Activated B cell treated with CpG ODN at 0.5 μM for 24 hours (primary cell): ENCODE measurements at places on chromosomes 12 and 14. TPM values are rescaled to one million over a fixed set of nuclear protein-coding genes. Genes with fewer than 3 reads are reported as not detected.

GALNT8 gene
- 1.4 and 1.5 TPM in 2 replicates for total RNA-seq

SIX6 gene
- total RNA-seq: not detected in 2 replicates

- DNase-seq: no peak
- no peak overlapping the region for H3K4me3 ChIP-seq
- H3K4me1 ChIP-seq: peaks cover 36% of the 10 kb centered on the region
- no peaks in the 10 kb centered on the region for H3K27me3 ChIP-seq
These were observed 104.1 kb downstream of the LGMN start for GRCh38 chr14:92644171-92644969.

DNA sequence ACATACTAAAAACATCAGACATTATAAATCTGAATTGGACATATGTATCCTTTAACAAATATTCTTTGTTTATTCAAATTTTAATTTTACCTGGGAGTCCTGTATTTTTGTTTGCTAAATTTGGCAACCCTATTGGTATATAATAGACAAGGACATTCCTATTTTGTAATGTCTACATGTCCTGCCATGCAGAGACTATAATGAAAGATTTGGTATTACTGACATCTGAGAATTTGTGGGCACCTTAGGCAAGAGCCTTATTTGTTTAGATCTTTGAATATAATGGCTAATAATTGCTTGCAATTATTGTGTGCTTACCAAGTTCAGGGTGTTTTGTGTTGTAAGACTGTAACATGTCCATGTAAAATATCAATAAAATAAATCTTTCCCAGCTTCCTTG is 334.4 kb downstream of the KCNH5 start:
- H3K36me3 ChIP-seq: no peaks in the 10 kb centered on the region
- DNase-seq: no peak
- H3K4me1 ChIP-seq: no peaks in the 10 kb centered on the region
- H3K27me3 ChIP-seq: no peaks in the 10 kb centered on the region
- no peak overlapping the region for H3K27ac ChIP-seq
- H3K4me3 ChIP-seq: no peak overlapping the region

TOMM20L gene
- 0.37 TPM in 1 of 2 replicates, not detected in the other for total RNA-seq

CCDC198 gene
- not detected in 2 replicates for total RNA-seq

FAM181A gene
- not detected in 2 replicates for total RNA-seq

GRCh38 chr12:126704609-126705008 is 1562.4 kb upstream of the TMEM132C start:
- H3K4me3 ChIP-seq: no peak overlapping the region
- H3K27me3 ChIP-seq: no peaks in the 10 kb centered on the region
- no peaks in the 10 kb centered on the region for H3K36me3 ChIP-seq
